ENCODE measurements at places on chromosomes 5 and 9. TPM values are rescaled to one million over a fixed set of nuclear protein-coding genes. Genes with fewer than 3 reads are reported as not detected.
A peak's percentile ranks its signal among the peaks of the same experiment; 100 is the strongest.

SERF1B gene
- 7.7 TPM for total RNA-seq

PCDHB15 gene
- not detected for total RNA-seq

LHX3 gene
- total RNA-seq: not detected

CMYA5 gene
- total RNA-seq: 0.13 TPM

AGXT2 gene
- not detected for total RNA-seq

PRRT1B gene
- total RNA-seq: not detected

ANKRD18B gene
- 0.56 TPM for total RNA-seq

PTGS1 gene
- total RNA-seq: 0.23 TPM

RAB24 gene
- total RNA-seq: 26.6 TPM

GRXCR2 gene
- not detected for total RNA-seq

SLC6A3 gene
- total RNA-seq: not detected

GRCh38 chr5:145988993-145989392 lies 52.6 kb downstream of the SH3RF2 start:
- DNase-seq: no peak

DNA sequence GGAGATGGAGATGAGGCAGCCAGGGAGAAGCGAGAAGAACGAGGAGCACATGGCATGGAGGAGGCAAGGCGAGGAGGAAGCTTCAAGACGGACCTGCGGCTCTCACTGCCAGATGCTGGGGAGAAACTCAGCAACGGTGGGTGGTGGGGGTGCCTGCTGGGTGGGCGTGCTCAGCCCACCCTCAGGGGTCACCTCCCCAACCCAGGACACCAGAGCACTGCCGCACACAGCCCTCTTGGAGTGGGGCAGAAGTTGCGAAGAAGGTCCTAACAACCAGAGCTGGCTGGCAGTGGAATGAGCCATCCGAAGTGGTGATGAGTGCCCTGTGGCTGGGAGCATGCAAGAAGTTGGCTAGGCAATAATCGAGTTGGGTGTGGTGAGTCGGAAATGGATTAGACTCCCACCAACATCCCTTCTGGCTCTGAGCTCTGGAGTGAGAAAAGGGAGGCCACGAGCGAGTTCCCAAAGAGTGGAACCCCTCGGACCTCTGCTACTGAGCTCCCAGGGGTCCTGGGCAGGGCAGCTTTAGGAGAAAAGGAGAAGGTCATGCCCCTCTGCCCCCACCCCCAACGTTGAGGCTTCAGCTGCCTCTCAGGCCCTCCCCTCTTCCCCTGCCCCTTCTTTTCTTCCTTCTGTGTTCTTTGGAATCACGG lies 212.7 kb upstream of the MVB12B start:
- DNase-seq: no peak

- no peak for DNase-seq
Measured at GRCh38 chr9:38112049-38112448, 43.0 kb upstream of the SHB start.

GRCh38 chr9:113298311-113298710 lies 4.9 kb downstream of the RNF183 start:
- DNase-seq: no peak

GRCh38 chr9:128102196-128102595 lies 25.3 kb downstream of the PTGES2 start:
- DNase-seq: no peak

DNA sequence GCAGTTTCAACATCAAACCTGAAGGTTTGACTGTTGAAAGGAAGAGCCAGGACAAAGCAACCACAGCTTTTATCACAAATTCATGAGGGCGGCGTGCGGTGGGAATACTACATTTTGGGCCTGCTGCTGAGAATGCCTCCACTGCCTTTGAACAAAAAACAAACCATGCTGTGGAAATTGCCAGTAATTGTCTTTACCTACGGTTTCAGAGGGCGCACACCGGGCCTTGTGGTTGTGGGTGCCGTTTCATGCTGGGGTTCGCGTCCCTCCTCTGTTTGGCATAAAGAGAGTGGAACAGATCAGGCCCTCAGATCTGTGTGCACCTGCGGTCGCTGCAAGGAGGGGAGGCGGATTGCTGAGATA lies 27.6 kb upstream of the TCF7 start:
- peak; percentile 93 for DNase-seq

GRCh38 chr5:24170026-24170425 lies 474.8 kb downstream of the CDH10 start:
- DNase-seq: no peak

DNA sequence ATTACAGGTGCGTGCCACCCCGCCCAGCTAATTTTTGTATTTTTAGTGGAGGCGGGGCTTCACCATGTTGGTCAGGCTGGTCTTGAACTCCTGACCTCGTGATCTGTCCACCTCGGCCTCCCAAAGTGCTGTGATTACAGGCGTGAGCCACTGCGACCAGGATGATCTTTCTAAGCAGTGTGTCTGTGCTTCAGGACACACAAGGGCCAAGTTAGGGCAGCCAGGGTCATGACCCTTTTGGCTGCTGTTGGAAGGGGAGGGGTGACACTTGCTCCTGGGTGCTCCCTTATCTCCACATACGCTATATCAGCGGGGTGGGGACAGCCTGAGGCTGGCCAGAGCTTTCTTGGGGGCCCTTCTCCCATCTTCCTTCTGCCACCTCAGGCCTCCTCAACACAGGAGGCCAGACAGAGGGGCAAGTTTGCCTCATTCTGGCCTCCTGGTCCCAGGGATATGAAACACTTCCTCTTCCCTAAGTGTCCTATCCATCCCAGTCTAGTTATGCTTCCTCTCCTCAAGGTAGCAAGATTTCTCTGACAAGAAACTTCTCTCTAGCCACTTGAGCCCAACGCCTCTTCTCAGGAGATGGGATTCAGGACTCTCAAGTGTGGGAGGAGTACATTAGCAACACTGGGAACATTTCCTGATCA lies 1.9 kb upstream of the ZNF79 start:
- no peak for DNase-seq

GRCh38 chr9:87422999-87423398 lies 74.7 kb upstream of the DAPK1 start:
- DNase-seq: no peak

DNA sequence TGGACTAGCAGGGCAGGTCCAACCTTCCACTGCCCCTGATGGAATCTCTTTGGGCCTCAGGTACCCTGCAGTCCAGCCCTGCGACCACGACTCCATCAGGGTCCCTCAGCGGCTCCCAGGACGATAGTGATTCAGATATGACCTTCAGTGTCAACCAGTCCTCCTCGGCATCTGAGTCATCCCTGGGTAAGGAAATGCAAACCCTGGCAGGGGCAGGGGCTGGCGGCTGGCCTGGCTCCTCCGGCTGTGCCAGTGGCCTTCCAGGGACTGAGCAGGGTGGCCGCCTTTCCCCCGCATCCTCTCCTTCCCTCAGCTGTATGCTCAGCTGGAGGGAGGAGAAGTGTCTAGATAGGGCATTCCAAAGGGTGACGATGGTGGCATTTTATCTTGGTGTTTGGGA lies 45.0 kb downstream of the NEURL1B start:
- DNase-seq: no peak

- no peak for DNase-seq
Measured at GRCh38 chr9:2264081-2264480, 248.9 kb downstream of the SMARCA2 start.

DNA sequence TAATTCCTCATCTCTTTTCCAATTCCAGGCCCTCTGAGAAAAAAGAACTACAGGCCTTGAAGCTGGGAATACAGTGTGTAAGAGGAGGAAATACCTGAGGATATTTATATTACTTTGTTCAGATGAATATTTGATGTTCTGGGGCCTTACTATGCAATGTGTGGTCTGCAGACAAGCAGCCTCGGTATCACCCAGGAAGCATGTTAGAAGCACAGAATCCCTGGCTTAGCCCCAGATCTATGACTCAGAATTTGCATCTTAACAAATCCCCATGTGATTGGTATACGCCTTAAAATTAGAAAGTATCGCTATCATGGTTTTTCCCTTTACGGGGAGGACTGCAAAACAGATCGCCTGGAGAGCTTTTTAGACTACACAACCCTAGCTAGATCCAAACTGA lies 121.0 kb downstream of the JAKMIP2 start:
- DNase-seq: no peak

- DNase-seq: no peak
Measured at GRCh38 chr5:66170195-66170919, 26.3 kb downstream of the SREK1 start.

DNA sequence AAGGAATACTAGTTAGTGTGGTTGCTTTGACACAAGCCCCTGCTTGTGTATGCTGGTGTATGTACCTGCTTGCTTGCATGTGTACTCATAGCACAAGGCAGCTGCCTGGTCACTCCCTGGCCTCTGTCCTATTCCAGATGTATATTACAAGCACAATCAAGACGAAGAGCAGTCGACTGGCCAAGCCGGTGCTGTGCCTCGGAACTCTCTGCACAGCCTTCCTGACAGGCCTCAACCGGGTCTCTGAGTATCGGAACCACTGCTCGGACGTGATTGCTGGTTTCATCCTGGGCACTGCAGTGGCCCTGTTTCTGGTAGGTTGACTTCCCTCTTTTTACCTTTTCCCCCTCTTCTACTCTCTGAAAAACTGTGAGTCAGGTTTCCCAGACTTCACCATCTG lies 72.1 kb downstream of the BAAT start:
- no peak for DNase-seq

DNA sequence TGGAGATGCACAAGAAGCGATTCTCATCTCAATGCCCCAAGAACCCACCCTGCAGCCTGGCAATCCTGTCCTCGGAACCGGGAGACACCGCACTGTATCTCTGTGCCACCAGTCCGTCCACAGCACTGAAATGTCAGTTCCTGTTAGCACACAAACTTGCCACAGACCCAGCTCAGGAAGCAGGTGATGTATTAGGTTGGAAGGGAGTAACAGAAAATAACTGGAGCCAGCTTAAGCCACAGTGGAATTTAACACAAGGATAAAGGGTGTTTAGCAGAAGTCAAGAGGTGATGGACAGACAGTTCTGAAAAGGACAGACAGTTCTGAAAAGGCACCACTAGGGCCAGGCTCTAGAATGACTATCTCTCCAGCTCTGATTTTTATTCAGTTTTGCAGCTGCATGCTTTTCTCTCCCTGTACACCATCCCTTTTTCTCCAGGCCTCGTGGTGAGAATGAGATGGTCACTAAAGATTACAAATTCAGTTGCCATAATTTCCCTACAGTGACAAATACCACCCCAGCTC lies 114.4 kb downstream of the ANKRD18B start:
- DNase-seq: no peak

DNA sequence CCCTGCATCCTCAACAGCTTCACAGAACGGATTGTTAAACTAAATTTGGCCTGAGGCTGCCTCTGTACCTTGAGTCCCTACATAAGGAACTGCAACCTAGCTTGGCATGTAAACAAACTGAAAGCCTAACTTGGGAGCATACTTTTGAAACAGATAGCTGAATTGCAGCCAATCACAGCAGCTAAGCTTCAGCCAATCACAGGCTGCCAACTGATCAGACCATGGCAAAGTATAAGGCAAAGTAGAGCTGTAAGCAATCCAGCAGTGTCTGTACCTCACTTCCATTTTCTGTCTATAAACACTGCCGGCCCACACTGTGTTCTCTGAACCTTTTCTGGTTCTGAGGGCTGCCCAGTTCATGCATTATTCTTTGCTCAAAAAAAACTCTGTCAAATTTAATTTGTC lies 8.9 kb upstream of the ZNF483 start:
- DNase-seq: no peak

- no peak for DNase-seq
Measured at GRCh38 chr5:75891020-75891419, 173.8 kb upstream of the POC5 start.

DNA sequence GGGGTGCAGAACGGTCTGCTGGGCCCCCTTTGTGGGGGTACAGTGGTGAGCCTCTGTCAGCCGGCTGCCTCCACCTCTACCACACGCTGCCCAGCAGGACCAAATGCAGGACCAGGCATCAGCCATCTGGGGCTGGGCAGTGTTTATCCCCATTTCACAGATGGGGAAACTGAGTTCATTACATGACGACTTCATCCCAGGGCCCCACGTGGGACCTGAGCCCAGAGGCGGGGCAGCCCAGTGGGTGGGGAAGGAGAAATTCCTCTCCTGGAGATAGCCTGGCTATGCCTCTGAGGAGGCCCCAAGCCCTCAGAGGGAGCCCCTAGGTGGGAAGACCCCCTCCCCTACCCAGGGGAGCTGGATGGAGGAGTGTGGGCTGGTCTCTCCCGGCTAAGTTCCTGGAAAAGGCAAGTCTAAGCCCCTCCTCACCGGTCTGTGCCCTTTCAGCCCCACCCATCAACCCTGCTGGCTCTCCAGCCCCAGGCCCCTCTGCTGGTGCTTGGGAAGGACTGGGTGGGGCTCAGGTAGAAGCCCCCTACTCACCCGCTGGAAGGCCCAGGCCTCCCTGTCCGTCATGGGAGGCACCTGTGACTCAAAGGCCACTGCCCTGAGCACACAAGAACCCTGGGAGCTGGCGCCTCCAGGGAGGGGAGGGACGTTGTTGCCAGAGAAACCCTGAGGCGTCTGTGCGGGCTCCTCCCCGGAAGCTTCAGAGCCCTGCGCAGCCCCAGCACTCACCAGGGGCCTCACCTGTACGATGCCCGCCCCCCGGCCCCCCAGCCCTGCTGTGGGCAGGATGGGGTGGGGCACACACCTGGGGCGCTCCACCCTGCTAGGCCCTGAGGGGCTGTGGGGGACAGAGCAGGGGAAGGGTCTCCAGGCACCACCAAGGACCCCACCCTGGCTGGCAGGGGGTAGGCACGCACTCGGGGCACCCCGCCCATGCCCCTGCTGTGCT lies 7.4 kb upstream of the CCDC187 start:
- peak; percentile 30 for DNase-seq

GRCh38 chr9:127962278-127962677 lies 18.5 kb downstream of the EEIG1 start:
- DNase-seq: no peak

- no peak for DNase-seq
Measured at GRCh38 chr5:140214831-140215230, 39.8 kb downstream of the CYSTM1 start.

GRCh38 chr9:29339387-29339786 lies 1766.1 kb upstream of the C9orf72 start:
- DNase-seq: no peak

DNA sequence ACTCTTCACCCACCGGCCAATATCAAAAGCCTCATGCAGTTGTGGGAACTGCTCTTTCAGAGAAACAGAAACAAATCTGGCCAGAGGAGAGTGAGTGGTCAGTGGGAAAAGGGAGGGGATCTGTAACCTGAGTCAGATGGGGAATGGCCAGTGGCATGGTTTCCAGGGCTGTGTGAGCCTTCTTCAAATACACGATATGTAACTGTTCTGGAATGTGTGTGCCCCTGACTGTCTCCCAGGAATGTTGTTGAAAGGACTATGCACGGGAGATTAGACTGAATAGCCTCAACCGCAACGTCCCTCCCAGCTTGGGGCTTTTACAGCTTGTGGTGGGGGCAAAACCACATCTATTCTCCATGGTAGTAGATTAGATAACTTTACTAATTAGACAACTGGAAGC lies 60.8 kb downstream of the SH3TC2 start:
- DNase-seq: no peak

GRCh38 chr5:118008779-118009178 lies 979.6 kb downstream of the DTWD2 start:
- DNase-seq: no peak

GRCh38 chr9:111839987-111840386 lies 45.2 kb upstream of the SHOC1 start:
- DNase-seq: no peak

GRCh38 chr5:77847814-77848290 lies 71.7 kb upstream of the TBCA start:
- no peak for DNase-seq

GRCh38 chr5:58849921-58850667 lies 267.2 kb downstream of the RAB3C start:
- DNase-seq: no peak
